Activated naive CD8-positive, alpha-beta T cell treated with anti-CD3 and anti-CD28 coated beads, Interleukin-2, amount 50 U/mL, for 24 hours (primary cell): ENCODE measurements at places on chromosomes 16 and 17.

DNA sequence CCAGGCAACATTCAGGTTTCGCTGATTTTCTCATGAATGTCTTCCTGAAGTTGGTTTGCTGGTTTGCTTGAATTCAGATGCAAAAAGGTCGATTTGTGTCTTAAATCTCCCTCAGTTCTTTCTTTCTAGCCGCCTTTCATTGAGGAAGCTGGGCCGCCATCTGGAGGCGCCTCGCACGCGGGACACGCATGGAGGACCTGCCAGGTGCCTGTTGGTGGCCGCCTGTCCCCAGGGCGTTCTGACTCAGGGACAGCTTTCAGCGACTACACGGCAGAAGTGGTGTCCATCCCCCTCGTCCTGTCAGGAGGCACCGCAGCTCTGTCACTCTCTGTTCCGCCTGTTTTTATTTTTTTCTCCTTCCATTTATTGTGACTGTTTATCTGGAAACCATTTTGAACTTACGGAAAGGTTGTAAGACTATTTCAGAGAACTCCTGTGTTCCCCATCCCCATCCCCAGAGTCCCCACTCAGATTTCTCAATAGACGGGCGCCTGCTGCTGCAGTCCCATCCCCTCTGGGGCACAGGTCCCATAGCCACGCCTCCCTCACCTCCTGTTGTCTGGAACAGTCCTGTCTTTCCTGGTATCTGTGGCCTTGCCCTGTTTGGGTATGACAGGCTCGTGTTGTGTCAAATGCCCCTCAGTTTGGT, 33.2 kb downstream of the COX4I1 start:
- DNase-seq = no peak

DNA sequence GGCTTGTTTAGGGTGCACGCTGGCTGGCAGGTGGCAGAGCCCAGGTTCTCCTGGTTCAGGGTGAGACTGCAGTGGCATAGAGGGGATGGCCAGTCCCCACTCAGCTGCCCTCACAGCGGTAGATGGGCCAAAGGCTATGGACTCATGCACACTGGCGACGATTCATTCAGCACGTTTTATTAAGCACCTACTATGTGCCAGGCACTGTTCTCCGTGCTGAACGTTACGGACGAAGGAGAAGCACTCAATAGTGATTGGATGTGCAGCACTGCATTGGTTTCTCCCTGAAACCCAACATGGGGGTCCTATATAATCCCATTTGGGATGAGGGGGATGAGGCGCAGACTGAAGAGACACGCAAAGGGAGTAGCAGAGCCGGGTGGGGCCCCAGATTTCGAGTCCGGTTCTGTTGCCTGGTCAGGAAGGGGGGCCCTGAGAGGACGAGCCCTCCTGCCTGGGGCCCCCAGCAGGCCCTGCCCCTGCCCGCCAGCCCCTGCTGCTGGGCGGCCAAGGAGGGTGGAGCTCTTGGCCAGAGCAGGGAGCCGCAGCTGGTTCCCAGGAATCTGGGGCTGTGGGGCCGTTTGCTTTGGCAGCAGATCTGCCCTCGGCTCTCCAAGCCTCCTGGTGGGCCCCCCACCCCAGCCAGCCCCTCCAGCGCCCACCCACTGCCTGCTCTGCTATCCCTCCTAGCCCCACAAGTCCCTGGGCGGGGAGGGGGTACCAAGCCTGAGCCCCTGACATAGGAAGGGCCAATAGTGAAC, 8.8 kb downstream of the GLIS2 start:
- DNase-seq = no peak

GRCh38 chr16:64453646-64454045, 668.2 kb downstream of the CDH11 start:
- DNase-seq = no peak

- DNase-seq = no peak
Observed at GRCh38 chr16:88835383-88835782, 21.4 kb downstream of the GALNS start.

DNA sequence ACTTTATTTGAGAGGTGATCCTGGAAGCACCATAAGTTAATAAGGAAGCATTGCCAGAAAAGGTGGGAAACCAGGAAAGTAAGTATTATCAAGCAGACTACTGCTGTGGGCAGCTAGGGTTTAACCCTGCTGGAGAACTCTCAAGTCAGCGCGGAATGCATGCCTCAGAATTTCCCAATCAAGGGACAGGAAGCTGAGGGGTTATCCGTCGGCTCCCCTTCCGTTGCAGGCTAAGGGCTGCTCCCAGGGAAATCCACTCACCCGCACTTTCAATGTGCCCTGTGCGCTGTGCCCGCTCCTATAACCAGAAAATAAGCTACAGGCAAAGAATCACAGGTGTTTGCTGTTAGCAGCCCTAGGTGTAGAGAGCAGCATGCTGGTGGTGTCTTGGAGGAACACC, 138.5 kb upstream of the CACNG3 start:
- no peak for DNase-seq

GRCh38 chr16:86663685-86664521, 85.6 kb downstream of the FOXL1 start:
- DNase-seq = peak; percentile 4
